ENCODE measurements at places on chromosomes 4 and X.

GRCh38 chrX:138794246-138794645, 82.7 kb upstream of the FGF13 start:
- no peak for DNase-seq

GRCh38 chr4:1998296-1998695, 10.5 kb downstream of the NELFA start:
- DNase-seq: peak; percentile 57

DNA sequence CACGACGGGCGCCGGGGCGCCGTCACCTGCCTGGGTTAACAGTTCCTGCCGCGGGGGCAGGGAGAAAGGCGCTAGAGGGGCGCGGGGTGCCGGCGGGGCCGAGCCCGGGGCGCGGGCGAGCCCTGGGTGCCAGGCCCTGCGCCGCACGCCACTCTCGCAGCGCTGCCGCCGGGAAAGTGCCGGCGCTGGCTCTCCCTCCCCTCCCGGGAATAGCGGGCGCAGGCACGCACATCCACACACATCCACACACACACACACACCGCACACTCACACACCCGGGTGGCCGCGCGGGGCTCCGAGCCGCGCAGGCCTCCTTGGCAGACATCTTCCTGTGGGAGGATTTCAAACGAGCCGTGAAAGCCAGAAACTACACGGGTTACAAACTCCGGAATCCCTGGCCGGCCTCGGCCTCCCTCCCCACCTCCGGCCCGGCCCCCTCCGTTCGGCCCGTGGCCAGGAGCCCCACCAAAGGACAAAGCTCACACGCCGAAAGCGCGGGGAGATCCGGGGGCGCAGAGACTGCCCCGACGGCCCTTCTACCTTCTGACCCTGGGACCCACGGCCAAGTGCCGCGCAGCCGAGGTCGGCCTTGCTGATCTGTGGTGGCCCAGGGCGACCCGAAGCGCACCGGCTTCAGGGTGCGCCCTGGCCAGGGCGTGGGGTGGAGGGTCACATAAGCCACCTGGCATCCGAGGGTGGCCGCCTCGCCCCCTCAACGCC, 92.3 kb downstream of the BCOR start:
- DNase-seq: no peak

DNA sequence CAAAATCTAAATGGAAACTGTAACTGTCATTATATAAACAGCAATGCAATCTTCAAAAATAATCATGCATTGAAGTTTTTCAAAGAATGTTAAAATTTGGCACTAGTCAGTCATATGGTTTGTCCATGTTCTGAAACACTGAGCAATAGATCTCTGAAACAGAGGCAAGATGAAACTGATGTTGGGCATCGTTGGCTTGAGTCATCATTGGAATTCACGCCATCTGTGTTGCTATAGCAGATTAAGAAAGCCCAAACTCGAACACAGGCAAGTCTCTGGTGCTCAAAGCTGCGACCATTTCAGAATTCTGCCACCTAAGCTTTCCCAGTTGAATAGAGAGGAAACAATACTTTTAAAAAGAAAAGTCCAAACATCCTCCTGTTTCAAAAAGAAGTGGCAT, 114.1 kb upstream of the PPARGC1A start:
- DNase-seq: no peak

DNA sequence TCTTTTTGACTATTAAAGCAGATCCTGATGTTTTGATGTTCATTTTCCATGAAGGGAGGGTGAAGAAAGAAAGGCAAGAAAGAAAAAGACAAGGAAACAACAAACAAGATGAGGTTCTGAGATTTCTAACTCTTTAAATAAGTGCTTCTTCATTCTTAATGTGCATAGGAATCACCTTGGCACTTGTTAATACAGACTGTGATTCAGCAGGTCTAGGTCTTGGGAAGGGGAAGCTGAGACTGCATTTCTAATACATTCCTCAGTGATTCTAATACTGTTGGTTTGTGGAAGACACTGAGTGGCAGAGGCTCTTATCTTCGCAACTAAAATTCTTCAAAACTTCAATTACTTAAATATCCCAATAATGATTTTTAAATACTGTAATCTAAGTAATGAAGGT, 95.2 kb upstream of the NAP1L5 start:
- no peak for DNase-seq

DNA sequence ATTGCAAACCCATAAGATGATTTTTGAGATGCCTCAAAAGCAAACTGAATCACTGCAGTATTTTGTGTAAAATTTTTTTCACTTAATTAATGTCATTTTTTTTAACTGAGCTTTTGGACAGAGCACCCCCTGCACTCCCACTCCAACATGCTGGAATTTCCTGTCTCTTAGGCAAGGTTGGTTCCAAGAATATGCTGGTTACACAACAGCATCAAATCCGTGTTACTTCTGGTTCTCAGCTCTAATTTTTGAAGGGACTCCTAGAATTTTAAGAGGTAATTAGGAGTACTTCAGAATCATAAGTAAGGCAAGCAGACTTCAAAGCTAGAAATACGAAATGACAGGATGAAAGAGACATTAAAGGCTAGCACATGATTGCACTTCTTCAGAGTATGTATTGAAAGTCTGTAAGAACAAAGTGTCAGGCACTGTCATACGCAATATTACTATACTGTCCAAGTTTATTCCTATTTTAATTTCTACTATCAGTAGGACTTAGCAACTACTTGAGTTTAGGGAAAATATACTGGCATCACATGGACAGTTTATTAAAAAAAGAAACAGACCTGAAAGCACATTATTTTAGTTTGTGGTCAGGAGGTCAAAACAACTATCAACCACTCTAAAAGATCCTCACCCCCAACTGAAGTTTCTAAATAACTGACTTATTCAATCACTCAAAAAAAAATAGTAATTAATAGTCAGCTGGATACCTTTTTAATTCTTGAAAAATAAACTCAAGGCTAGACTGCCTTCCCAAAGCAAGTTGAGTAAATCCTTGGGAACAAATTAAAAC, 1.6 kb upstream of the JCHAIN start:
- no peak for DNase-seq

DNA sequence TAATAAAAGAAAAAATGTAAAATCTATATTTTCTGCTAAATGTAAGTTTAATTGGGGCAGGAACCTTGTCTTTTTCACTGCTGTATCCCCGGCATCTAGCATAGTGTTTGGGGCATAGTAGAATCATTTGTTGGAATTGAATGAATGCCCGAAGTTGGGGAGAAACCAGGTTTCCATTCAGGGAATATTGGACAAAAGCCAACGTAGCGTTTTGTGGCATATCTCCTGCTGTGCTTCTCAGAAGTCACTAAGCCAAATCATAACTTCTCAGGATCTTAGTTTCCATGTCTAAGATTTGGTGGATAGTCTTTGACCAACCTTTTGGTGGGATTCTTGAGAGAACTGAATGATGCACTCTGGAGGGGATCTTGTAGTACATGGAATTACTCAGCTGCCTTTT, 42.0 kb upstream of the PGRMC2 start:
- no peak for DNase-seq

DNA sequence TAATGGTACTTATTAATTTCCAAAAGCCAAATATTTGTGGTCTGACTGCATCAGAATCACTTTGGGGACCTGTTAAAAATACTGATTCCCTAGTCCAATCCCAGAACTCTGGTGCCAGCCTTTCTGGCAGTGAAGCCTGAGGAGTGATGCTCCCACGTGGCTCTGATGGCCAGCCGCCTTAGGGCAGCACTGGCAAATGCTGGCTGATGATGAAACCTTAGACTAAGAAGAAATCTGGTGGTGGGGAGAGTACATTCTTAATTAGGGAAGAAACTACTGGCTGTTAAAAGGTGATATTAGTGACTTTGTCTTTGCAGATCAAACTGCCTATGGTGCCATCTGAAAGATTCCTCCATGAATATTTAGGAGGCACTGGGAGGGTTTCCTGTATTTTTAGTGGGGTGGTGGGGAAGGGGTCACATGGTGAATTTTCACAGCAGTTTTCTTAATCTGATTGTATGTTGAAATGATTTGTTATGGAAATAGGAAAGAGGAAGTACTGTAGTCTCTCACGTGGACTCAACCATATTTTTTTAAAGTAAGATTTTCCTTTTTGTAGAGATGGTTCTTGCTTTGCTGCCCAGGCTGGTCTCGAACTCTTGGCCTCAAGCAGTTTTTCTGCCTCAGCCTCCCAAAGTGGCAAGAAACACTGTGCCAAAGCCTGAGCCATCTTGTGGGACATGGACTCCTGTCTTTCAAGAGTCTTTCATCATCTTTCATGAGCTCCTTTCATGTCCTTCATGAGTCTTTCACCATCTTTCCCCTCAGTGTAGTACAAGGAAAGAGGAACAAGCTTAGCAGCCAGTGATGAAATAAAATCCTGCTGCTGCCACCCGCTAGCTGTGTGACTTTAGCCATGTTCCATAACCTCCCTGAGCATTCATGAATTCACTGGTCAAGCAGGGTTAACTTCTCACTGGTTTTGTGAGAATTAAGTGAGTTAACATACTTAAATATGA, 90.8 kb downstream of the ZNF330 start:
- DNase-seq: no peak

Measured in Caki2 (cell line).